ENCODE measurements at places on chromosomes 5 and 9.

DNA sequence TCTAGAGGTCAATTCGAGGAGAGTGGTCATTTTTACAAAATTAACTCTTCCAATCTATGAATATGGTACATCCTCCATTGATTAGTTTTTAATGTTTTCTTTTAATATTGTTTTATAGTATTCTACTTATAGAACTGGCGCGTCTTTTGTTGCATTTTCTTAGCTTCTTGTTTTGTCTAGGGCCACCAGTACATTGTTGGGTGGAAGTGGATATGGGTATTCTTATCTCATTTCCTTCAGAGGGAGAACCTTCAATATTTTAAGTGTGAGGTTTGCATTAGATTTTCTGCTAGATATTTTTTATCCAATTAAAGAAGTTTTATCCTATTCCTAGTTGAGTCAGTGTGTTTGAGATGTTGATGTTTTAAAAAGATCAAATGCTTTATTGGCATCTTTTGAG, 69.8 kb downstream of the RPS23 start:
- no peak for DNase-seq

DNA sequence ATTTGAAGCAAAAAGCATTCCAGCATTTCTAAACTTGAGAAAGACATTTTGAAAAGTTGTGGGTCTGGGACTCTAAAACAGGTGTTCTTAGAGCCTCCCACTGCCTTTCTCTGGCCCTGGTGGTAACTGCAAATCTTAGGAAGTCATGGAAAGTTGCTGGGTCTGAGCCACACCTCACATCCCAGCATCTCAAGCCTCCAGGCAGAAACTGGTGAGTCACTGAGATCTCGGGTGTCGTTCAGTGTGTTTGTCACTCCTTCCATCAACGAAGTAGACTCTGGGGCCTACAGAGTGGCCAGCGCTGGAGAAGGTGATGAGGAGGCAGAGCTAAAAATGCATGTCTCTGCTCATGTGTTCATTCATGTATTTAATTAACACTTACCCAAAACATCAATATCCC, 59.6 kb upstream of the C5orf58 start:
- DNase-seq = no peak

- DNase-seq = peak; percentile 81
Observed at GRCh38 chr9:129726322-129727160, 26.3 kb downstream of the PTGES start.

GRCh38 chr9:123299558-123300126, 31.3 kb upstream of the STRBP start:
- DNase-seq = no peak
